ENCODE measurements at places on chromosomes 3 and 15. TPM values are rescaled to one million over a fixed set of nuclear protein-coding genes. Genes with fewer than 3 reads are reported as not detected.

The RPL15 gene
- total RNA-seq: 2,953 TPM

The SNTN gene
- not detected for total RNA-seq

The KIF23 gene
- total RNA-seq: 48.6 TPM

The NANOGP8 gene
- not detected for total RNA-seq

The RTP3 gene
- not detected for total RNA-seq

The CIDEC gene
- total RNA-seq: not detected

The TRH gene
- total RNA-seq: 2.5 TPM

The ADAMTS7 gene
- 7.5 TPM for total RNA-seq

The CCR3 gene
- not detected for total RNA-seq

The UBE3A gene
- 60.3 TPM for total RNA-seq

DNA sequence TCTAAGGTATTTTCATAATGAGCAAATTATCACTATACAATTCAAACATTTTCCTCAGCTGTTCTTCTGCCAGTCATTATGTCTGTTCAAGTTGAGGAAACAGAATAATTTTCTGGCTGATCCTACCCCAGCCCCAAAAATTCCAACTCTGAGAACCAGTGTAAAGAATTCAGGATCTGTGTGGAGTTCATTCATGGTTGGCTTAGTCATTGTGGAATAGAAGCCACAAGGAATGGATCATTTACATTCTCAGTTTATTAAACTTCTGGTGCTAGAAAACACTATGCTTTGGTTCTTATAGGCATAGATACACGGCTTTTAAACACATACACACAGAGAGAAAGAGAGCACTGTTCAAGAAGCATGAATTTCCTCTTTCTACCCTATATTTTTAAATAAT lies 134.6 kb downstream of the CMSS1 start:
- DNase-seq: peak; percentile 49

GRCh38 chr3:37862219-37862902 lies 681 bp downstream of the CTDSPL start:
- DNase-seq: peak; percentile 64

DNA sequence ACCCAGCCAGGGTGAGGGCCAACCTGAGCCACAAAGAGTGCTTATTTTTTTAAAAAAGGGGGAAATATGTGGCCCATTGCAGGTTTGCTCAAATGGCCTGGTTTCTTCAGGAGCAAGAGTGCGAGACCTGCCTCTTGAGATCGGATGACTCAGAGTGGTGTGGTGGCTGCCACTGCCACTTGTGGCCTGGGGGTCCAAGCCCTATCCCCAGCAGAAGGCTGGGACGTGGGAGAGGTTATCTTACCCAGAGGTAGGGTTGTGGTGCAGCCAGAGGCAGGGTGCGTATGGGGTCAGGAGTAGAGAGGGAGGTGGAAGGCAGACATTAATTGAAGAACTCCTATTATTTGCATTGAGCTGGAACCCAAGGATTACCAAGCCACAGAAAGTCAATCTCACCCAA lies 83.2 kb upstream of the SMAD3 start:
- no peak for DNase-seq

GRCh38 chr15:41647262-41647661 lies 12.9 kb upstream of the MGA start:
- no peak for DNase-seq

DNA sequence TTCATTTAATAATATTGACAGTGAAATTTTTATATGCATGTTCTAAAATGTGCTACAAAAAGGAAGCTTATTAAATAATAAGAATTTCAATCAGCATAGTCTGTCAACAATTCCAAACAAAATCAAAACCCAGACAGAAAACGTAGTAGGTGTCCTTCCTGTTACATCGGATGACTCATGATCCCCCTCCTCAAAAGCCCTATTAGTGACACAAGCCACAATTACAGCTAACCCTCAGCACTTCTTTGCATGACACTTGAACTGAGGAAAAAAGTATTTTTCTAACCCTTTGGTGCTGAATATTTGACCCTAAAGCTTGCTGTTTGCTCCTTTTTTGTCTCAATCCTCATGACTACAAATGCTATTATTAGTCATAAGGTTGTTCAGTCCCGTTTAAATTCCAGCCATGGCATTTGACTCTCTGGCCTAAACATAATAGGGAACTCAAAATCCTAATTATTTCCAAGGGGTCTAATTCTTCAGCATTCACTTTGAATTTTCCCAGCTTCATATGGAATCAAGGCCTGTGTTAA lies 78.1 kb downstream of the COL8A1 start:
- no peak for DNase-seq

- no peak for DNase-seq
These were observed 618.1 kb downstream of the RBMS3 start for GRCh38 chr3:29899021-29899420.

DNA sequence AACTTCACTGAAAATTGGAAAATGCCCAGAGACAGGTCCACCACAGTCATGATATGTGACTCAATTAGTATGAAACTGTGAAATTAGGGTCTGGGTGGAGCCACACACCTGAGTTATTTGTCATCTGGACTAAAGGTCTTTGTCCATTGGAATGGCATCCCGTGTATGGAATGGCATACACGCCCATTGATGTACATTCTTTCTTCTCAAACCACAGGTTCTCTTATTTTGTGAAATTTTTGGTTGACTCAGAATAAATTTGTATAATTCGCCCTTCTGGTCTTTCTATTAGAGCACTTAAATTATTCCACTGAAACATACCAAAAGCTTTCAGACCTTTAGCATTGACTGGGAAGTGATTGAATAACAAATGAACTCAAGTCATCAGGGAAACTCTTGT lies 66.8 kb upstream of the UBE2E1 start:
- peak; percentile 52 for DNase-seq

DNA sequence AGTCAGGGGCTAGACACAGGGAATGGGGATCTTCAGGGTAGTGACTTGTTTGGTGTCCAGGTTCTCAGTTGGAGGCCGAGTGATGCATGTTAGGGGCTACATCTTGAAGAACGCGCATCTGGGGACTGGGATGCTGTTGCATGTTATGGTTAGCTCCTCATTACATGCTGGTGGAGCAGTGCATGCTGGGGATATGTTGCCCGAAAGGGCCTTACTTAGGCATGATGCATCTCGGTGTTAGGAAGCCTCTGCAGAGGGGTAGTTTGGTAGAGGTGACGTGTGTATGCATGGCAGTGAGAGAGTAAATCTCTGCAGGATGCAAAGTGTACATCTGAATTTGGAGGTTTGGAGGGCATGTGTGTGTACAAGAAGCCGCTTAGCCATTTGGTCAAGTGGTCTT lies 2.4 kb downstream of the EIF4G1 start:
- DNase-seq: no peak

DNA sequence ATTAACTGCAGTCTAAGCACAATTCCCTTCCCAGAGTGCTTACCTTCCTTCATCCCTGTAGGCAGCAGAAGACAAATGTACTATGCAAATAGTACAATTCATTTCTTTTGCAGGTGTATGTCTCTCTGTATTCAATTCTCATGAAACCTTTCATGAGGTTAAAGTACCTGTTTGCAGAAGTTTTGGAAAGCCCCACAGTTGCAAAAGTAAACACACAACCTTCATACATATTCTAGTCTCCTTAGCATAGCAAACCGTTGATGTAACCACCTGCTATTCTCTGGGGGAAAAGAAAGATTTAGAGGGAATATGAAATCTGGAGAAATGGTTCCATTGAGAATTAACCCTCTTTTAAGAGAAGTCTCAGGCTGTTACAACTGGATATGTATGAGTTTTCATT lies 200.3 kb upstream of the SUCLG2 start:
- DNase-seq: no peak

- no peak for DNase-seq
These were observed 36.1 kb downstream of the FBXL22 start for GRCh38 chr15:63633312-63633711.

- DNase-seq: peak; percentile 99
These were observed 6.8 kb downstream of the RARRES1 start for GRCh38 chr3:158725348-158726011.

- DNase-seq: no peak
These were observed 100.0 kb downstream of the MME start for GRCh38 chr3:155179966-155180757.

DNA sequence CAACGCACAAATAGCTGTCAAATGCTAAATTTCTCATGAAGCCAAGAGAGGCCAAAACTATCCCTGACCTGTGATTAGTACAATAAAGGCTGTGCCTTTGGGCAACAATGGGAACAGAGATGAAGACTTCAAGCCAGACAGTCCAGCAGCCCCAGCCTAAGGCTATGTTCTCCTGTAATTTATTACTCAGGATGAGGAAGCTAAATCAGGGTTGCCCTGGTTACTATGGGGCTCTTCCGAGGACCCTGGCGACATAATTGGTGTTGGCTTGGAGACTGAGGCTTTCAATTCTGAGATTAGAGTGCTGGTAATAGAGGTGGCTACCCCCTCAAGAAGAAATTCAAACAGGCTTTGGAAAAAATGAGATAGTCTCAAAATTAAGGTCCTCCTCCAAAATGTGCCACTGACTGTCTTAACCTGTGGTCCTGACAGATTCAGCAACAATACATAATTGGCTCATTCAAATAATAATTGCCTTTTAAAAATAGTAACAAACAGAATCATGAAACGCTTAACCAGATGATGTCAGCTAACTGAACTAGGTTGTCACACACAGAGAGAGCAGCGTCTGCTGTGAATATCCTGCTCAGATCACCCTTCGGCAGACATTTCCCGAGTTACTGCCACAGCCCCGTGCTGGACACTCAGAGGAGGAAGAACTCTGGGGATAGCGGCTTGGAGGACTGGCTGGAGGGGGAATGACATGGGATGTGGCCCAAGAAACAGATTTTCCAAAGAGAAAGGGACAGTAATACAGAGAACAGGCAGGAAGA lies 43.0 kb downstream of the NSMCE3 start:
- no peak for DNase-seq

DNA sequence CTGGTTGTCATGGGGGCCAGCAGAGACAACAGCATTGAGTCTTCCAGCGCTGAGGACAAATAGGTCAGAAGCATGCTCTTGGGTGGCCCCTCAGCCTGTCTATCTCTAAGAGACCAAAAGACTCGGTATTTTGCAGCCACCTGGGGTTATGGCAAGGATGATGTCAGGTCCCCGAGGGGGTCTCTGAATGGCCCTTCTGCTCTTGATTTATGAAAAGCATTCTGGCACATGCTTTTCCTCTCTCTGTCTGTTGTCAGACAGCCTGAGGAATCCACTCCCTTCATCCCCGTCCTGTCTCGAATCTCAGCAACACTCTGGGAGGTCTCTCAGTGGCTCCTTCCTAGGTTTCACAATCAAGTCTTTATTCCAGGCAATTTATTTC lies 156.6 kb upstream of the RGMA start:
- DNase-seq: no peak

DNA sequence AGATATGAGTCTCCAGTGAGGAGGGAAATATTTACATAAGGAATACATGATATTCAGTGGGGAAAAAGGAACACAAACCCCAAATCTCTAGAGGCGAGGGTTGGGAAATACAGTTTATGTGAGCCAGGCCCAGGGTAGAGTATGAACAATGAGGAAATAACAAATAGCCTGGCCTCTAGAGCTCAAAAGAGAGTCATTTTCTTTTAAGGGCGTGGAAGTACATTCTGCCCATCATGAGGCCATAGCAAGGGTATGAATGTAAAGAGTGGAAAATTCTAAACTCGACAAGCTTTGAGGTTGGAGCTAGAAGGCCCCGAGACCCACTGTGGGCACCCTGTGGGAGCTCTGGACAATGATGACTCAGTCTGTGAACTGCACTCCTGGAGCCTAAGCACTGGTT lies 27.8 kb upstream of the IGF2BP2 start:
- DNase-seq: peak; percentile 40

GRCh38 chr3:157755233-157755632 lies 252.0 kb upstream of the VEPH1 start:
- DNase-seq: peak; percentile 4

GRCh38 chr3:83482402-83483070 lies 1476.3 kb upstream of the CADM2 start:
- no peak for DNase-seq

DNA sequence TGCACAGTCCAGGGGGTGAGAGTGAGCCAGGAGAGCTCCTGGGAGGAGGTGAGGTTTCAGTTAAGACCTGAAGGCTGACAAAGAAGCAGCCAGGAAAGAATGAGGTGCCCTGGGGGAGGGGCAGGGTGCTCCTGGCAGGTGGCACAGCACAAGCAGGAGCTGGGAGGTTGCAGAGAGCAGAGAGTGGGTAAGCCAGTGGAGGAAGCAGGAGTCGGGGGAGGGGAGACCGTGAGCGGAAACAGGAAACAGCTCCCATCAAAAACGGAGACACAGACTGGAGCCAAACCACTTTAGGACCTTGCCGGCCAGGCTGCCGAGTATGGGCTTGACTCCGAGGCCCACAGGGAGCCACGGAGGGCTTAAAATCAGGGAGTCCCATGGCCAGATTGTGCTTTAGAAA lies 12.1 kb upstream of the FBLN2 start:
- DNase-seq: no peak

DNA sequence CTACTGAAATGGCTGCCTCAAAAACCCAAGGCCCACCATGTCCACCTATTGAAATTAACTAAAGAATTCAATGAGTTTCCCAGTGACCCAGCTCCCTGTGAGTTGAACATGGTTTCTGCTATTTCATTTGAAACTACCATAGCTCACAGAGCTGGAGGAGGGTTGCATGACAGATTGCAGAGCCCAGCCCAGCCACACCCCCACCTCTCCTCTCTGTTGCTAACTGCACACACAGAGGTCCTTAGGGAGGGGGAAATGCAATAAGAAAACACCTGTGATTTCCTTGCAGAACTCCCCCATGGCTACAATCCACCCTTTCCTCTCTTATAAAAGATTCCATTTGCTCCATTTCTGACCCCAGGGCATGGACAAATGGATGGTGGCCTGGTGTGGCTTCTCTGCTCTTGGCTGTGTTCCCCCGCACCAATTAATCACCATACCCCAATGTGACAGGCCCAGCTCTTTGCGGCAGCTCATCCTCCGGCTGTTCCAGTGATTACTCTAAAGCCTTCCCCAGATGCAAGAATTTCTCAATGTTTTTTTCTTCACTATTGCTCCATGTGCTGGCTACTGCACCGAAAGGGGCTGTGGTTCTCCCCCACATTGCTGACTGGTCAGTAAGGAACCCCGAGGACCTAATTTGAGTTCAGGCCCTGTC lies 208.4 kb upstream of the KBTBD8 start:
- DNase-seq: no peak

- peak; percentile 51 for DNase-seq
These were observed at the start of gene DALRD3 for GRCh38 chr3:49017971-49018706. Gene DALRD3 (minus strand): TSS chr3:49018580. CDS start chr3:49018564, 16 bp downstream.

DNA sequence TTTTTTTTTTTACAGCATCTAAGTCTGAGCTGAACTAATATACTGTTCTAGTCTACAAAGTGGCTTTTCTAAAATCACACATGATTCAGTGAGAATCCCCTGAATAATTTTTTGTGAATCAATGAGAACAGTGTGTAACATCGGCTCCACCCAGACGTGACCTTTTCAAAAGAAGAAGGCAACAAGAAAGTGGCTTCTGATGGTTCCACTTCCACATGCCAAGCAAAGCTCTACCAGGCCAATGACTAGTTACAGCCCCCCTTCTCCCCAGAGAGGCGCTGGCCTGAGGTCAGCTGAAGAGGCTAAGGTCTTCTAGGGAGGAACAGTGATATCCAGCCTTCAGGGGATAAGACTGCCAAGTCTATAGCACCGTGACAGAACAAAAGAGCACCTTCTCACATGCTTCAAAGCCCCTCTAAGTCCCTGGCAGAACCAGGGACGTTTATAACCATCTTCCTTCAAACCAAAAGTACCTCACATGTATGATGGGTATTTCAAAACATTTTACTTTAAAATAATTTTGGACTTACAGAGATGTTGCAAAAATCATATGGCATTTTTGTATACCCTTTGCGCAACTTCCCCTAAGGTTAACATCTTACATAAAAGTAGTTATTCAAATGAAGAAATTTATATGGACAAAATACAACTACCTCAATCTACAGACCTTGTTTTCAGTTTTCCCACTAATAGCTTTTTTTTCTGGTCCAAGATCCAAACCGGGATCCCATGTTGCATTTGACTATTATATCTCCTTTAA lies 177.9 kb downstream of the OSBPL10 start:
- no peak for DNase-seq

Measured in fibroblast of the aortic adventitia (primary cell).